ENCODE measurements at places on chromosomes 4 and X.

- no peak for DNase-seq
Observed at GRCh38 chr4:116413222-116413621, 672.2 kb downstream of the TRAM1L1 start.

DNA sequence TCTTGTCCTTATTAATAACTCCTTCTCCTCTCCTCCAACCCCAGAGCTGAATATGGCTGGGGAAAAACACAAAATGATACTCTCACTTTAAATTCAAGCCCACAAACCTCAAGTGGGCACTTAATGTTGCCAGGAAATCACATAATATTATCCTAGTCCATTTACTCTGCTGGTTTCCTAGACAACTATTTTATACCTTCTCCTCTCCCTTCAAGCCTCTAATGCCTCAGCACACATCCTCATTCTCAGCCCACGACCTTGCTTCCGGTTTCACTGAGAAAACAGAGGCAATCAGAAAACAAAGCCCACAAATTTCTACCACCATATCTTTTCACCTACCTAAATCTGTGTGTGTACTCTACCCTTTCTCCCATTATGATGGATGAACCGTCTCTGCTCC lies 12.1 kb upstream of the CLCN5 start:
- no peak for DNase-seq

GRCh38 chr4:48119646-48120045 lies 14.4 kb downstream of the TXK start:
- no peak for DNase-seq

- no peak for DNase-seq
Observed at GRCh38 chr4:95522682-95523530, 25.9 kb downstream of the UNC5C start.

GRCh38 chr4:43742083-43742482 lies 706.5 kb downstream of the KCTD8 start:
- no peak for DNase-seq

GRCh38 chrX:150293311-150294013 lies 69.7 kb upstream of the MAMLD1 start:
- no peak for DNase-seq

- DNase-seq: no peak
Observed at GRCh38 chr4:26055855-26056254, 141.8 kb downstream of the SMIM20 start.

DNA sequence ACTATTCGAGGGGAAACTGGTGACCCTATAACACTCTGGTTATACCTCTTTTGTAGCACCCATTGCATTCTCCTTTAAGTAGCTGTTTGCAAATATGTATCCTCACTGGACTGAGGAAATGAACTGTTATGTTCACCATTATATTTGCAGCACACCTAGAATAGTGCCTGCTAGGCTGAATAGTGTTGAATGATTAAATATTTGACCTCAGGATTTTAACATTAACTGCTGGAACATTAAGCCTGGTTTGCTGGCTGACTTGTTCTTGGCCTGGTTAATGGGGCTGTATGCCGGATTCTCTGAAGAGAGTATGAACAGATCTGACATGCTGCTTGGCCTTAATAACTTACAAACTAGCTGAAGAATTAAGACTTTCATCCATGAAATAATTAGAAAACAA lies 80.1 kb downstream of the RS1 start:
- no peak for DNase-seq

GRCh38 chr4:155539746-155540145 lies 126.9 kb upstream of the GUCY1A1 start:
- DNase-seq: no peak

DNA sequence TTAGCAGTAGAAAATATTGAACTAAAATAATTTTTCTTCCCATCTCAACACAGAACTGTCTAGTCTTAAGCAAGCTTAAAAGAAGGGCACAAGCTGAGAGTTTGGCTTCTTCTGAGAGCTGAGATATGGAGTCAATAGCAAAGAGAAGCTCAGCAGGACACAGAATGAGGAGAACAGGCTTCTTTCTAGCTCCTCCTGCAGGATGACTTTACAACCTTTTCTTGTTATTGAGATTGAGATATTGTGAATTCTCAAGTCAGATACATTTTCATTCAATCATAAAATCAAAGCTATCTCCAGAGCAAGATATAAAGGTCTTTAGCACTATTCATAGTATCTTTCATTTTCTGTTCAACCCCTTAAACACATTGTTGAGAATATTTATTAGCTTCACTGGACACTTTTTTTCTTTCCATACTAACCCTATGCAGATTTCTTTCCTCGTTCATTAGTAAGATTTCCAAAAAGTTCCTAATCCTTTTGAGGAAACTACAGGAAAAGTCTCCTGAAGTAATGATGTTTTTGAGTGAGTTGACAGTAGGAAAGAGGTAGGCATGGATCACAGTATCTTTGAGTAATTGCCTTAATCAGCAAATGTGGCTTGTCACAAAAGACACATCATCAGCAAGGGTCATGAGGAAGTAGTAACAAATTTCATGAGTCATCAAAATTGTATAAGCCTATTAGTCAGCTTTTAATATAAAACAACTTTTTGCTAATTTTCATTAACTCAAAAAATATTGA lies 17.8 kb upstream of the CXCL3 start:
- DNase-seq: peak; percentile 21

- peak; percentile 57 for DNase-seq
Observed at GRCh38 chr4:154049457-154050181, 260.7 kb upstream of the SFRP2 start.

DNA sequence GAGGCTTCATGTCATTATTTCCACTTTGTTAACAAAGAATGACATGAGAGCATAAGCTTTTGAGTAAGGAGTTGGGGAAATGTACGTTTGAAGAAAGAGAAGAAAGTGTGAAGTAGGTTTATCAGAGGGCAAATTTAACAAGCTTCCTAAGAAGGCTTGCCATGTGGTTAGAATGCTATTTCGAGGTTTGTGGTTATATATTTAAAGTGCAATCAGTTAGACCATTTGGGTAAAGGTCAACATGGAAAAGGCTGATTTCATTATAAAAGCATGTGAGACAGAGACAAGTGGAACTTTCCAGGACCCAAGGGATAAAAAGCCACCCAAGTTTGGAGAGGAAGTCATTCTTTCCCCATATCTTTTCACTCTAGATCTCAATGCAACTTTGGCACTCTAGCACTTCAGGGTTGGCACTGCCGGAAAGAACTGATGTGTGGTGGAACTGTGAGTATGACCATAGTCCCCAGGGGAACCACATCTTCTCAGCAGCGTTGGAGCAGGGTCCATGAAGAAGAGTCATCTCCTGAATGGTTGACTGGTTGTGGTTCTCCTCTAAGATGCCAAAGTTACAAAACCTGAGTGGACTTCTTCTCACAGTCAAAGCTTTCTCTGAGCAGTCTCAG lies 529.9 kb downstream of the MID1IP1 start:
- no peak for DNase-seq

GRCh38 chr4:176383273-176384077 lies 63.7 kb downstream of the SPCS3 start:
- no peak for DNase-seq

GRCh38 chr4:118898684-118899138 lies 10.1 kb downstream of the SYNPO2 start:
- DNase-seq: no peak

DNA sequence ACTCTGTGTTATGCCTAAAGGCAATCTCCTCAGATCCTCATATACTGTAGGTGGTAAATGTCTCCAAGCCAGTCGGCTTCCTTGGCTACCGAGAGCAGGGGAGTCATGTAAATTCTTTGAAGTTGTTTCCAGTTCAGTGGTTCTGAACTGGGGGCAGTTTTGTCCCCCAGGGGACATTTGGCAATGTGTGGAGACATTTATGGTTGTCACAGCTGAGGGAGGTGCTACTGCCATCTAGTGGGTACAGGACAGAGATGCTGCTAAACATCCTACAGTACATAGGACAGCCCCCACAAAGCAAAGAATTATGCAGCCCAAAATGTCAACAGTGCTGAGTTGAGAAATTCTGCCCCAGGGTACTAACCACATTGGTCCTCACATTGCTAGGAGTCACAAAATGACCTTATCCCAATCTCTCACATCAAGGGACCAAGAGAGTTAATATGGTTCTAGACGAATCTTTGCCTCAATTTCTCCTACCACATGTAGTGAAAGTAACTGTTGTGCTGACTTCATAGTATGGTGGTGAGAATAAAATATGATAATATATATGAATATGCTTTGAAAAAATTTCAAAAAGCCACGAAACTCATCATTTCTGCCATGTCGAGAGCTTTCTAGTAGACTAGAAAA lies 104.4 kb upstream of the ARHGAP24 start:
- no peak for DNase-seq

DNA sequence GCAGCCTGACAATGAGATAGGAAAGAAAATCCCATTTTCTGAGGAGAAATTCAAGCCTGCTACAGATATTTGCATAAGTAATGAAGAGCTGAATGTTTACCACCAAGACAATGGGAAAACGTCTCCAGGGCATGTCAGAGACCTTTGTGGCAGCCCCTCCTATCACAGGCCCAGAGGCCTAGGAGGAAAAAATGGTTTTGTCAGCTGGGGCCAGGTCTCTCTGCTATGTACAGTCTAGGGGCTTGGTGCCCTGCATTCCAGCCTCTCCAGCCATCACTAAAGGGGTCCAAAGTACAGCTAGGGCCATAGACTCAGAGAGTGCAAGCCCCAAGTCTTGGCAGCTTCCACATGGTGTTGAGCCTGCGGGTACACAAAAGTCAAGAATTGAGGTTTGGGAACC lies 361.6 kb upstream of the ANXA10 start:
- DNase-seq: no peak

DNA sequence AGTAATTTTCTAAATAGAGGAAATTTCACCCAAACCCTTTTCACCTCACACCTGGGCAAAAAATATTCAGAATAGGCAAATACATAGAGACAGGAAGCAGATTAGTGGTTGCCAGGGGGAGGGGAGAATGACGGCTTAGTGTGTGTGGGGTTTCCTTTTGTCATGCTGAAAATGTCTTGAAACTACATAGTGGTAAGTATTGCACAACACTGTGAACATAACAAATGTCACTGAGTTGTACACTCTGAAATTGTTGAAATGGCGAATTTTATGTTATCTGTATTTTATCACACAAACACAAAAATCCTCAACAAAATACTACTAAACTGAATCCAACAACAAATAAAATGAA lies 60.7 kb upstream of the PLAC1 start:
- no peak for DNase-seq

DNA sequence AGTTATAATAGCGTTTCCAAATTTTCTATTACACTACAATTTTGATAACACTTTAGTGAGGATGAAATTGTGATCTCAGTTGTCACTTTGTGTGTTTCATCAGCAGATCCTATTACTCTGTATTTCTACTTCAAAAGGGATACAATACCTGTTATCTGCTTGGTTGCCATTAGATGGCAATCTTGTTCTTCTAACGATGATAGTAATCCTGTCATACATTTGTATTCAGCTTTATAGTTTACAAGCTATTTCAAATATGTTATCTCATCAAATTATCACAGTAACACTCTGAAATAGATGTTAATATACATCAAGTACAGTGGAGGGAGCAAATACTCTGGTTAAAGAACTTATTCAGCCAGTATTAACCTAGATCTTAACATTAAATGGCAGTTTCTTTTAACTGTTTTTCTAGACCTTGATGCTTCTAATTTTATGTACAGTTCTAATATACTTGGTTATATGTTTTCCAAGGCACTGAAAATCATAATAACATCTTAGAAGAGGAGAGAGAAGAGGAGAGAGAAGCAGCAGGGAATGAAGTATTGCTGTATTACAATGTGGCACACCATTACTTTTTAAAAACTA lies 292.0 kb downstream of the CCSER1 start:
- DNase-seq: no peak

DNA sequence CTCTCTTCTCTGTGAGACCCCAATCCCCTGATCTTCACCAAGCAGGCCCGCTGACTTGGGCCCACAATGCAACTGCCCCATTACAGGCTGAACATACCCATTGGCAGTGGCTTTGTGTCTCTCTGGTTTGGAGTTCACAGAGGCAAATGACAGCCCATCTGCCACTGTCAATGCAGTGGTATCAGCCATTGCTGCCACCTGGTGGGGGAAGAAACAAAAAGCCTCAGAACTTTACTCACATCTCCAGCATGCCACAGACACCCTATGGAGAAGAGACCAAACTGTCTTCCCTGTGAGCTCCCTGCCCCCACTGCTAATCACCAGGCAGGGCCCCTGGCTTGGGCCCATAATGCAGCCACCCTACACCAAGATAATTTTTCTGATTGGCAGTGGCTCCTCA lies 729.3 kb upstream of the ACTRT1 start:
- DNase-seq: no peak

GRCh38 chrX:131923614-131924250 lies 99.4 kb upstream of the STK26 start:
- DNase-seq: no peak

DNA sequence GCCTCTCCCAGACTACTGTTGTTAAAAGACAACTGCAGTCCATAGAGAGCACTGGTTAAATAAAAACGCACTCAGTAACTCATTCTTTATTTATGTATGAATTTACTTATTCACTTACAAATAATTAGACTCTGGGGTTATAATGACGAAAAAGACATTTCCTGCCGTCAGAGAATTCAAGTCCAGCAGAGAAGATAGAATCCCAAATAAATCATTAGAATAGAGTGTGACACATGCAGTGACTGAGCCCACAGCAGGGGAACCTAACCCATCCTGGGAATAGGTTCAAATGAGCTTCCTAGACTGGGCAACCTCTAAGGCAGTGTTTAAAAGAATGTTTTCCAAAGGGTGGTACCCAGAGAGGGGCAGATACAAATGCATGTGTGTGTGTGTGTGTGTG lies 53.9 kb downstream of the FGFBP1 start:
- DNase-seq: no peak

DNA sequence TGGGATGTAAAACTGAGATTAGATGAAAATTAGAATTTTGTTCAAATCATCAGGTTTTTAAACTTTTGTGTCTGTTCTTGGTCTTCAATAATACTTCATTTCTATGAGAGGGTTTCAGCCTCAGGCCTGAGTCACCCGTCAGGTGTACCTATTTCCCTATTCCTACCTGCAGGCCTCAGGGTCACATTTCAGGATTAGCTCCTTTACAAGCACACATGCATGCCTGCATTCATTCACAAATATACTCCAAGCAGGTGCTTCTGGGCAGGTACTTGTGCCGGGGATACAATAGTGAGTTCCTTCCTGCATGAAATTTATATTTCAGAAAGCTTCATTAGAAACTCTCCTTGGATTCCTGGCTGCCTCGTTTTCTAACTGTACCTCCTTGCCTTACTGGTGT lies 114.9 kb downstream of the SHISA3 start:
- no peak for DNase-seq

- no peak for DNase-seq
Observed at GRCh38 chr4:95839891-95840290, at the start of gene PDHA2. Gene PDHA2 (plus strand): TSS chr4:95840093. CDS start chr4:95840151, 58 bp downstream.

DNA sequence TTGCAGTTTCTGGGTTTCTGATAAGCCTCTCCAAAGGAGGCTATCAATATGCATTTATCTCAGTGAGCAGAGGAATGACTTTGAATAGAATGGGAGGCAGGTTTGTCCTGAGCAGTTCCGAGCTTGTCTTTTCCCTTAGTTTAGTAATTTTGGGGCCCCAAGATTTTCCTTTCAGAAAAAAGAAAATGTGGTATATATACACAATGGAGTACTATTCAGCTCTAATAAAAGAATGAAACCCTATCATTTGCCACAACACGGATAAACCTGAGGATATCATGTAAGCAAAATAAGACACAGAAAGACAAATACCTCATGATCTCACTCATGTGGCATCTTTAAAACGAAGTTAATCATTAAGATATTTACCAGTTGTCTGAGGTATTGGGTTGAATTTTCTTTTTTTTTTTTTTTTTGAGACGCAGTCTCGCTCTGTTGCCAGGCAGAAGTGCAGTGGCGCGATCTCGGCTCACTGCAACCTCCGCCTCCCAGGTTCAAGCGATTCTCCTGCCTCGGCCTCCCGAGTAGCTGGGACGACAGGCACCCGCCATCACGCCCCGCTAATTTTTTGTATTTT lies 540 bp downstream of the ZNF721 start:
- DNase-seq: no peak

GRCh38 chrX:8183346-8183745 lies 12.3 kb upstream of the VCX2 start:
- no peak for DNase-seq

Data from amniotic stem cell (primary cell).